ENCODE measurements at places on chromosomes 5 and 9.

DNA sequence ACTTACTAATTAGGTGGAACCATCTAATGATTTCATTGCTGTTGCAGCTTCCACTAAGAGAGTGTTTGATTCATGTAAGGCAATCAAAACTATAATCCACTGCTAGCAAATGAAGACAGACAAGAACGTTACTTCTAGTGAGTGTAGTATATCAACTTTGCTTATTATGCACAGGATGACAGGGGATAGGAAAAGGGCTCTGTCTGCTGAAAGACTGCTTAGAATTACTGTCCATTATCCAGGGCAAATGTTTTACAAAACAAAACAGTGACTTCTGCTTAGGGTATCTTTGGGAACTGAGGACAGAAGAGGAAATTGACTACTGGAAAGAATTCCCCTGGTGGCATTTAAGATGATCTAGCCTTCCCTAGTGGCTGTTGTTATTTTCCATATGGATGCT lies 40.2 kb downstream of the PLPPR1 start:
- DNase-seq = no peak

DNA sequence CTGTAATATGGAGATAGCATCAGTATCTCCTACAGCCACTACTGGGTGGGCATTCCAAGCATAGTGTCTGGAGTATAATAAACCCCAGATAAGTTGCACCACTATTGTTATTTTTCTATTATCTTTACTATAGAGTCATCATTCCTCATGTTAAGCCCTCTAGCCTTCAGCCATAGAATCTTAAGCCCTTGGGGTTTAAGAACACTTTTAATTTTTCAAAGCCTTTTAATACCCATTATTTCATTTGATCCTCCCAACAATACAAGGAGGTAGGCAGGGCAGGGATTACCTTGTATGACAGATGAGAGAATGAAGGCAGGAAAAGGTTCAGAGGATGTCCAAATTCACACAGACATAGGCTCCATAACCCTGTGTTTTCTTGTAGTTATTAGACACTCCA lies 112.5 kb downstream of the EBF1 start:
- no peak for DNase-seq

DNA sequence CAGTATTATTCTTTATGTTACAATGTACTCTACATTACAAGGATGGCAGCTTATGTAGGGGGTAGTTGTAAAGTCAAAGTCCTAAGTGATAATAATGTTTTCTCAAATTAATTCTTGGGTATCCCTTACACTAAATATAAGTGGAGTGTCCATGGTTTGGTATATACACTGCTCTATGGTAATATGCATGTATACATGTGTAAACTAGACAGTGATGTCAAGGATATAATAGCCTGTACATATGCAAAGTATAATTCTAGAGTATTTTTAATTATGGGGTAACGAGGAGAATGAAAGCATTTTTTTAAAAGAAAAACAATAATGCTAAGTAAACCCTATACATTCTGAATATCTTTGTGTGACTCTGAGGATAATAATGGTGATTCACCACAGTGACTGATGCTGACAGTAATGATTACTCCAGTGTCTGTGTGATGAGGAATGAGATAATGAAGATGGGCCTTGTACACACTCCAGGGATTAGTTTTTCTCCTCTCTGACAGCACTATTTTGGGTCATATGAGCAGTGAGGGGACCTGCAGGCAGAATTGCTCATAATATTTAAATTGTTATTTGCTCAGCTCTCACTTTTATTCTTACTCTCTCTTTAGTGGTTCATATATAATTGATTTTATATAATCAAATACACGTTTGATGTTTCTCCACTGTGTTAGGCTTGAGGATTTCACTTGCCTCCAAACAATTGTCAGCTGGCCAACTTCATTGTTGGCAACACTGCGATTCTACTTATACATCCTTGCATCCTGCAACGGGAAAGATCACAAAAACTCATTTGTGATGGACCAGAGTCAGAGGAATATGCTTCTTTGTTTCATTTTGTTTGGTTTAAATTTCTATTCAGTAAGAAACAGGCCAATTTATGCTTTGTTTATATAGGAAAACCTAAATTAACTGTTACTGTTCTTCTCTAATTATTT lies 88.2 kb downstream of the NREP start:
- DNase-seq = no peak

GRCh38 chr9:35882996-35883395 lies 12.8 kb upstream of the OR13J1 start:
- DNase-seq = no peak

DNA sequence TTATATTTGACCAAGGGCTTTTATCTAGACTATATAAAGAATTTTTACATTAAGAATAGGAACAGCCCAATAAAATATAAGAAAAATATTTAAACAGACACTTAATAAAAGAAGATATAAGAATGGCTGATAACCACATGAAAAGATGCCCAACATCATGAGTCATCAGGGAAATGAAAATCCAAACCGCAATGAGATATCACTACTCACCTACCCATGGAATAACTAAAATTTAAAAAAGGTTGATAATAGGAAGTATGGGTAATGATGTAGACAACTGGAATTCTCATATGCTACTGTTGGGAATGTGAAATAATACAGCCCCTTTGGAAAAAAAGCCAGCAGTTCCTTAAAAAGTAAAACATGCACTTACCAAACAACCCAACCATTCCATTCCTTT lies 206.9 kb upstream of the PCSK5 start:
- no peak for DNase-seq

DNA sequence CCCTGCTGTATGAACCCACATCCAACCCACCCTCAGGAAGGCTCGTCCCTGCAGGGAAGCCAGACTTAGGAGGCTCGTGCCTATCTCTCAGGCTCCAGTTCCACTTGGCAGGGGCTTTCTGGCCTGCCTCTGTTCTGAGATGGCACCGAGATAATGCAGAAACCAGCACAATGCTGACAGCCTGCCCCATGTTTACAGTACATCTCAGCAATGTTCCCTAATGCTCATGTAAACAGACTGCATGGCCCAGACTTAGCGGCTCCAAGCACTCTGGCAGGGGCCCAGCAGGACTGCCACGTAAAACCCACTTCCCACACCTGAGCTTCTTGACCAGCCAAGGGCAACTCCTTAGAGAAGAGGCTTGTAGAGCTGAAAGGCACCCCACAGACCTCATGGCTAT lies 499.5 kb upstream of the BRINP1 start:
- no peak for DNase-seq

- no peak for DNase-seq
Measured at GRCh38 chr9:105050296-105050695, 122.3 kb upstream of the ABCA1 start.

DNA sequence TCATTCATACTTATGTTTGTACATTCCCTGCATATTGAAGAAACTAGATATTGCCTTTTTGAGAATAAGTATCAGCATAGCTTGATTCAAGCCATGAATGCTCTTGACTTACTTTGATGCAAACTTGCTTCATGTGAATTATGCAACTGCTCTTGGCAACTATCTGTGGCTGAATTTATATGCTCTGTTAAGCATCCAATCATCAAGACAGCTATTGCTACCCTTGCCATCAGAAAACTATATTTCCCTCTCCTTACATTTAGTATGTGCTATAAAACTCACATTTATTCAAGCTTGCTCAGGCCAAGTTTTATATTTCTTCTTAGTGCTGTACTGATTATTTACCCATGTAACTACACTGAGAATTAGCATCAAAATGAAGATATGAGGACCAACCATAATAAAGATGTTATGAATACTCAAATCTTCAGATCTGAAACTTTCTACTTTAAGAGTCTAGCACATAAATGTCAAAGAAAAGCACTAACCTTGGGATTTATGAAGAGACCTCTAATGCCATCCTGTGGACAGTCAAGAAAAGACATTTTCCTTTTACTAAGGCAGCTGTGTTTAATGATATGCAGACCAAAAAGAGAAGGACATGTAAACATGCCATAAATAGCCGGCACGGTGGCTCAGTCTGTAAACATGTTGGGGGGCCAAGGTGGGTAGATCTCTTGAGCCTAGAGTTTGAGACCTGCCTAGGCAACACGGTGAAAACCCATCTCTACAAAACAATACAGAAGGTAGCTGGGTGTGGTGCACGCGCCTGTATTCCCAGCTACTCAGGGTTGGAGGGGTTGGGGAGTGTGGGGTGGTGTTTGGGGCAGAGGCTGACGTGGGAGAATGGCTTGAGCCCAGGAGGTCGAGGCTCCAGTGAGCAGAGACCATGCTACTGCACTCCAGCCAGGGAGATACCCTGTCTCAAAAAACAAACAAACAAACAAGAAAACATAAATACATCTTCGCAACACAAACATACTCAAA lies 267.0 kb upstream of the TYRP1 start:
- no peak for DNase-seq

GRCh38 chr9:116661037-116661954 lies 25.8 kb upstream of the TRIM32 start:
- DNase-seq = peak; percentile 24
